AG04449 (cell line): ENCODE measurements at places on chromosomes 6 and 20.

DNA sequence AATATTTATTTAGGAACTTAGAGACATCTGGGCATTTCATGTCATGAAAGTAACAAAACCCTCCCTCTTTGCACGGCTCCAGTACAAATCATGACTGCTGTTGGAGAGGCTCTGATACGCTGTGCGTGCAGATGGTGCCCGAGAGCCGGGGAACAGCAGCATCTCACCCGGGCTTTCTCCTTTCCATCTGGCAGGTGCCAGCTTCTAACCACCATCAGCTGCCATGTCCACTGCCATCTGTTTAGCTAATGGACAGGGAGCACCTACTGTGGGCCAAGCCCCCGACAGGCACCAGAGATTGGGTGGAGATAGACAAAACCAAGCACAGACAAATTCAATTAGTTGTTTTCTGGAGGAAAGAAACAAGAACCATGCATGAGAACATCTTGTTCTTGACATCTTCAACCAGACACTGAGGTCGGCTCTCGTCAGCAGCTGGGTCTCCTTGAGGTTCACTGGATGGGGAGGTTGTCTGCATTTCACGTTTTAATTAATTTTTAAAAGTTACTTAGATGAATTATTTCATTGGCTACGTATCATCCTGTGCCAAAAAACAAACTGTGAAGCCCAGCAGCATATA lies 323.7 kb downstream of the THBS2 start:
- no peak for DNase-seq

- DNase-seq, result no peak
These were observed 12.2 kb downstream of the TGIF2 start for GRCh38 chr20:36585410-36586125.

DNA sequence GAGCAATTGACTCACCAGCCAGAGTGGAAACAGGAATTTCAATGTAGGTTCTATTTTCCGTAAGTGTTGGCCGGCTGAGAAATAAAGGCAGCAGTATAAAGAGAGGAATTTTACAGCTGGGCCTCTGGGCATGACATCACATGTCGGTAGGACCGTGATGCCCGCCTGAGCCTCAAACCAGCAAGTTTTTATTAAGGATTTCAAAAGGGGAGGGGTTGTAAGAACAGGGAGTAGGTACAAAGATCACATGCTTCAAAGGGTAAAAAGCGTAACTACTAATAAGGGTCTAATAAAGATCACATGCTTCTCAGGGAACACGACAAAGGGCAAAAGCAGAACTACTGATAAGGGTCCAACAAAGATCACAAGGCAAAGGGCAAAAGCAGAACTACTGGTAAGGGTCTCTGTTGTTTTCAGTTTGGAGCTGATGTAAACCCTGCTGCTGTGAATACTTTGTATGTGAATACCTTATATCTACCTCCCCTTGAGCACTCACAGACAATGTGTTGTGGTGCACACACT lies 9.0 kb upstream of the TULP4 start:
- no peak for DNase-seq

DNA sequence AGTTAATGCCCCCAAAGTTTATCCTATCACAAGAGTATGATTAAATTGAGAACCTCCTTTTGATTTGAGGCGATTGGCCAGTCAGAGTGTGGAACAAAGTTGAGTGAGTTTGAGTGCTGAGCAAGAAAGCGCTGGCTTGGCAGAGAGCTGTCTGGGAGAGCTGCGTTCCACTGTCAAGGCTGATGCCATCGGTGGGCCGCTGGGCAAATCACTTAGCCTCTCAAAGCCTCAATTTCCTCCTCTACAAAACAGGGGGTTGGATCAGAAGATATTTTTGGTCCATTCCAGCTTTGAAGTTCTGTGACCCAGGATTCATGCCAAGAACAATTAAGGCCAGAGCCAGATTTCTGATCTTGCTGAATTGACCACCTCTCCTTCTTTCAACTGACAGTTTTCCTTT lies 60.2 kb downstream of the TMEM242 start:
- no peak for DNase-seq

- no peak for DNase-seq
These were observed 43.2 kb downstream of the C6orf118 start for GRCh38 chr6:165266191-165266590.
